ENCODE measurements at places on chromosomes 3 and 15. TPM values are rescaled to one million over a fixed set of nuclear protein-coding genes. Genes with fewer than 3 reads are reported as not detected.

DNA sequence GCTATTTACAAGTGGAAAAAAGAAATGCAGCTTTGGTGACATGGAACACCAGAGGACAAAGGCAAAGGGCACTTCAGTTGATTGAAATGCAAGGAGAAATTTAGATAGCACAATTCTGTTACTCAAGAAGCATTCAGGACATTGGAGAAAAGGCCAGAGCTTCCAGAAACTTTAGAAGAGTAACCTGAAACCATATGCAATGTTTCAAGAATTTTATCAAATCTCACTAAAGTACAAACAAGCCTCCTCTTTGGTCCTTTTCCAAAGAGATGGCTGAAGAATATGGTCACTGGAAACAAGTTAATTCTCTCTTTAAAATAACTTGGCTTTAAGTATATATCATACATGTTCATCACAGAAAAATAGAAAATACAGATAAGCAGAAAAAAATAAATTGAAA is 14.6 kb upstream of the LMOD3 start:
- DNase-seq, result no peak

- no peak for DNase-seq
These were observed 26.3 kb downstream of the CDCP1 start for GRCh38 chr3:45119824-45120358.

- DNase-seq, result no peak
These were observed 11.0 kb downstream of the ISL2 start for GRCh38 chr15:76347482-76348055.

DNA sequence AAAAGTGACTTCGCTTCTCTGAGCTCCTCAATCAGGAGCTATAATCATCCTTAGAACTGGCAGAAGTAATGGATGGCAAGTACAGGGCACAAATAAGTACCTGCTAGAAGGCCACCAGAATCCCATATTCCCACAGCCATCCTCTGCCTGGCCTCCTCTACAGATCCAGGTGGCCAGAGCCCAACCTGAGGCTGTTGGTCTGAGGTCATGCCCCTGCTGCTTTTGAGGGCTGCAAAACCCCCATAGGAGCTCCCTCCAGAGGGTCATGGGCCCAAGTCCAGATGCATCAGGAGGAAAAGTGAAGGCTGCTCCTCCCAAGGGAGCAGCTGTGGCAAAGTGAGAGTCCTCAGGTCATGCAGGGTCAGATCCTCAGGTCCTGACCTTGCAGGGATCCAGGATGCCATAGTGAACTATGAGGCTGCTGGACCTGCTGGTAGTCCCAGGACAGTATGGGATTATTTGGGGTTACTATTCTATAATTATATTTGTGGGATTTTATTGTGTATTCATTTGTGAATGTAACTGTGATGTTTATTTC is 3.0 kb upstream of the PLCD1 start:
- DNase-seq, result no peak

DNA sequence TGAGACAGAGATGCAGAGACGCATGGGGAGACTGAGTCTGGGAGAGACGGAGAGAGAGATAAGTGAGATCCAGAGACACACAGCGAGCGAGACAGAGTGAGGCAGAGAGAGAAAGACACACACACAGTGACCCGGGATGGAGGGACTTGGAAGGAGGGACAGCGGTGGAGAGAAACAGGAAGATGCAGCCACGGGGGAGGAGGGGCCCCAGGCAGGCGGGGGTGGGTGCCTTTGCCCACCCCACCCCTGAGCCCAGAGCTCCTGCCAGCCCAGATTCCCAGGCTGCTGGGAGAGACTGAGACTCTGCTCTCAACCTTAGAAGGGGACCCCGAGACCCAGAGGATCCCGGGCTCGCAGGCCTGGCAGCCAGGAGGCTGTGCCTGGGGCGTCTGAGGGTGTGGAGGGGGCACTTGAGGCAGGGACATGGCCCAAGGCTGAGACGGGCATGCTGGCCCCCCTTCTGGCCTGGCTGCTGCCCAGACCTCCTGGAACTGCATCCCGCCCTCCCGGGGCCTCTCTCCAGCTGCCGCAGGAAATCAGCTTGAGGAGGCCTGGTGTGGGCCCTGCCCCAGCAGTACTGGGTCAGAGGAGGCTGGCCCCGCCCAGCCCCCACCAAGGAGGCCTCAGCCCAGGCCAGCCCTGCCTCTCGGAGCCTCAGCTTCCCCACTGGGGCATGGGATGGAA is 18.1 kb downstream of the H1-8 start:
- peak; percentile 70 for DNase-seq

GRCh38 chr3:126194713-126195305 is 14.4 kb upstream of the ALDH1L1 start:
- no peak for DNase-seq

- DNase-seq, result no peak
These were observed 207.5 kb downstream of the IL20RB start for GRCh38 chr3:137165117-137165806.

DNA sequence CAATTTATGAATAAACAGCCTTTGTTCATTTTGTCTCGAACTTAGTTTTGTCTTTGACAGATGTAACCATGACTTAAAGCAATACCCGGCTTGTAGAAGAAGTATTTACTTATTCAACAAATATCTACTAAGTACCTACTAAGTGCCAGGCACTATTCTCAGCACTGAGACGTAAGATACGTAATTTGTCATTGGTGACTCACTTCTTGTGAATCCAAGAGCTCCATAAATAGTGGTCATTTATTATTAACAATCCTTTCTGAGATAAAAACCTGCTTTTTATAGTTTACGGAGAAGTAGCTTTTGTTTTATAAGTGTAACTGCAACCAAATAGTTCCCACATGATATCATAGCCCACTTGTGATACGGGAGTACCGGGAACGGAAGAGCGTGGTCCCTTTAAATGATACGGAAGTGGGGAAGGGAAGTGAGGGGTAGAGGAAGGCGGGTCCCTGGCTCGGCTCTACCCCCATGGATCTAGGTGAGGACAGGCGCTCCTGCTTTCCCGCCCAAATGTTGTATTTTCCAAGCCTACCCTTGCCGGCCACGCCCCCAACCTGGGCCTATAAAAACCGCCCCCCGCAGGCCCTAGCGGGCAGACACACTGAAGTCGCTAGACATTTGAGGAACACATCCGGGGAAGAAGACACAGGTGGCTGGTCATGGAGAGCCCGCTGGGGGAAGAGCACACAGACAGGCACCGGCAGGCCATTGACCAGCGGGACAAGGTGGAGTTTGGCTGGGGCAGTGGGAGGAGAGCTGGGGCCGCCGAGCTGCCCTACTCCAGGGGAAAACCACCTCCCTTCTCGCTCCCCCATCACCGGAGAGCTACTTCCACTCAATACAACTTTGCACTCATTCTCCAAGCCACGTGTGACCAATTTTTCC is at the start of gene SAMMSON:
Gene SAMMSON (plus strand): TSS at position 594 of the 888 bp plus-strand sequence.
- no peak for DNase-seq

DNA sequence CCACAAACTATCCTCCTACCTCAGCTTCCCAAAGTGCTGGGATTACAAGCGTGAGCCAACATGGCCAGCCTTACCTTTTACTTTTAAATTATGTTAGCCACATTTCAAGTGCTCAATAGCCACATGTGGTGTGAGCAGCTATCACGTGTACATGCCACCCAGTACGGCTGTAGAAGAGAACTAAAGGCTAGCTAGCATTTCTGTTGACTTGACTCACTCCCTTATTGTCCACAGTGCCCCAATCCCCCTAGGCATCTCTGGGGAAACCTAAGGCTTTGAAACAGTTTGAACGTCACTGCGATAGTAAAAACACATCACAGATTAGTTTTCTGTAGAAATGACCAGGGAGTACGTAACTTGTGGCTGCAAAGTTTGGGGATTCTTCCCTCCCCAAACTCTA is 12.0 kb downstream of the C15orf40 start:
- no peak for DNase-seq

DNA sequence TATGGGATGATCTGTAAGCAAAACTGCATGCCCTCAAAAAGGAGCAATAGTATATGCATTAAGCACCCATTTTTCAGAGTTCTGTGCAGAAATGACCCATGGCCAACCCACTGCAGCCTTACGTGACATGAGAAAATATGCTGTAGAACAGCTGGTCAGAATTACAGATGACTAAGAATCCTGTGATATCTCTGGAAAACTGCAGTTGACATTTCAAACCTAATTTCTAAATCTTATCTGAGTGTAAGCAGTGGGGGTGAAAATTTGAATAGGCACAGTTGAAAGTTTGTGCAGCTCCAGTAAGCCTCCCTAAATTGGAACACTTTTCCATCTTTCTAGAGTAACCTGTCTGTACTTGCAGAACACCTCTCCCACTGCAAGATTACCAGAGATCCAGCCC is 28.7 kb upstream of the COL6A6 start:
- DNase-seq, result no peak

DNA sequence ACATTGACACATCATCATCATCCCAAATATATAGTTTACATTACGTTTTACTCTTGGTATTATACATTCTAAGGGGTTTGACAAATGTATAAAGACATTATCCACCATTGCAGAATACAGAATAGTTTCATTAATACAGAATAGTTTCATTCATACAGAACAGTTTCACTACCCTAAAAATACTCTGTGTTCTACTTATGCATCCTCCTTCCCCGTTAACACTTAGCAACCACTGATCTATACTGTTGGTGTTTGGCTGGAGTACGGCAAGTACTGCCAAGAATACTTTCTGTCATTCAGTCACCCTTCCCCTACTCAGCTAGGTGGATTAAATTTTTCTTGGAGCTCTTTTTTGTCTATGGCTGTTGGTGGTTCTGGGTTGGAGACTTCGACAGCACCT is 33.4 kb downstream of the LEKR1 start:
- no peak for DNase-seq

- no peak for DNase-seq
These were observed 20.7 kb upstream of the POC1A start for GRCh38 chr3:52174896-52175295.

- DNase-seq, result no peak
These were observed 251.0 kb downstream of the RPLP1 start for GRCh38 chr15:69703532-69704187.

DNA sequence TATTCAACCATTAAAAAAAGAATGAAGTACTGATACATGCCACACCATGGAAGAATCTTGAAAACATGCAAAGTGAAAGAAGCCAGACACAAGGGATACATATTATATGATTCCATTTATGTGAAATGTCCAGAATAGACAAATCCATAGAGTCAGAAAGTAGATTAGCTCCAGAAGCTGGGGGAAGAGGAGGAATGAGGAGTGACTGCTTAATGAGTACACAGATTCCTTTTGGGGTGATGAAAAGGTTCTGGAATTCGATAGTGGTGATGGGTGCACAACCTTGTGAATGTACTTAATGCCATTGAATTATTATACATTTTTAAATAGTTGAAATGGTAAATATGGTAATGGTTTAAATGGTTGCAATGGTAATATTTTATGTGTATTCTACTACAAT is 90.6 kb upstream of the SPATA12 start:
- DNase-seq, result no peak

GRCh38 chr15:59388670-59389069 is 16.0 kb upstream of the MYO1E start:
- no peak for DNase-seq

DNA sequence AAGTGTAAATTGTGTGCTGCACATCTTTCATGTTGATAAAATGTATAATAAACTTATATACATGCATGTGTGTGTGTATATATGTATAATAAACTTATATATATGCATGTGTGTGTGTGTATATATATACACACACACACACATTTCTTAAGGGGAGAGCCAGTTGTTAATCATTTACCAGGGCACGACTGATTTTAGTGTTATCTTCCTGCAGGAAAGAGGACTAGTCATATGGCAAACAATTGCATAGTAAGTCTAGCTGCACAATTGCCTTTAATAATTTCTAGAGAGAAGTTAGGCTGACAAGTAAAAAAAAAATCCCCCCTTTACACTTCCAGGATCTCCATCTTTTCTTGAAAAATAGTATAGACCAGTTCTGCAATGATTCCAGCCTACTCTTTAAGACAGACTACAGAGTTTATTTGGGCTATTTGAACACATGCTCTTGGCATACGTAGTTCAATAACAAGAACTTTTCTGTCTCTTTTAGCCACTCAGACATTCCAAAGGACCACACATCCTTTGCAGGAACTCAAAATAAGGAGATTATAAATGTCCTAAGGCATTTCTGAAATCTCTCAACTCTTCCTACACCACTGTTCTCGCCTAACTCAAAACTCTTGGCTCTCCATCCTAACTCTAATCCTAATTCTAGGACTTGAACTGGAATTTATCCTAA is 163.6 kb upstream of the SETMAR start:
- DNase-seq, result no peak

DNA sequence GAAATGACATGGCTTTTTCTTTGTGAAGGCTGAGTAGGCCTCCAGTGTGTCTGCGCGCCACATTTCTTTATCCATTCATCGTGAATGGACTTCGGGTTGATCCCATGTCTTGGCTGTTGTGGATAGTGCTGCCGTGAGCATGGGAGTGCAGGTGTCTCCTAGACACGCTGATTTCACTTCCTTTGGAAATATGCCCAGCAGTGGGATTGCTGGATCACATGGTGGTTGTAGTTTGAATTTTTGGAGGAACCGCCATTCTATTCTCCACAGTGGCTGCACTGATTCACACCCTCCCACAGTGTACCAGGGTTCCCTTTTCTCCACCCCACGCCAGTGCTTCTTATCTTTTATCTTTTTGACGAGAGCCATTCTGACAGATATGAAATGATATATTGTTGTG is 171.7 kb downstream of the NSMCE3 start:
- DNase-seq, result no peak

GRCh38 chr3:55968331-55968730 is 481.2 kb upstream of the WNT5A start:
- DNase-seq, result no peak

GRCh38 chr3:184791171-184791570 is 20.8 kb upstream of the VPS8 start:
- DNase-seq, result no peak

- DNase-seq, result peak; percentile 84
These were observed 62.9 kb downstream of the EFCAB12 start for GRCh38 chr3:129365296-129366136.

- DNase-seq, result no peak
These were observed 45.0 kb upstream of the FGF12 start for GRCh38 chr3:192772240-192772894.

- no peak for DNase-seq
These were observed 398.4 kb downstream of the TUSC7 start for GRCh38 chr3:117107946-117108345.

- DNase-seq, result no peak
These were observed 25.3 kb downstream of the TRAK1 start for GRCh38 chr3:42116466-42116865.

- peak; percentile 15 for DNase-seq
These were observed 186.3 kb downstream of the FEZF2 start for GRCh38 chr3:62187022-62187431.

- DNase-seq, result no peak
These were observed 186.4 kb upstream of the SLC24A5 start for GRCh38 chr15:47934342-47934741.

The CPN2 gene
- polyA plus RNA-seq, result not detected

The ARHGAP11A gene
- 43.7 TPM for polyA plus RNA-seq

The HAUS2 gene
- polyA plus RNA-seq, result 20.8 TPM

The TMEM207 gene
- not detected for polyA plus RNA-seq

The REC114 gene
- polyA plus RNA-seq, result not detected

The BSN gene
- polyA plus RNA-seq, result 0.49 TPM

The C3orf22 gene
- 0.09 TPM for polyA plus RNA-seq

The TUSC7 gene
- polyA plus RNA-seq, result not detected

The STAC gene
- polyA plus RNA-seq, result 30.3 TPM

All from muscle of arm (tissue), 14 donors.